KBM-7 (cell line): ENCODE measurements at places on chromosomes 7 and 10.

DNA sequence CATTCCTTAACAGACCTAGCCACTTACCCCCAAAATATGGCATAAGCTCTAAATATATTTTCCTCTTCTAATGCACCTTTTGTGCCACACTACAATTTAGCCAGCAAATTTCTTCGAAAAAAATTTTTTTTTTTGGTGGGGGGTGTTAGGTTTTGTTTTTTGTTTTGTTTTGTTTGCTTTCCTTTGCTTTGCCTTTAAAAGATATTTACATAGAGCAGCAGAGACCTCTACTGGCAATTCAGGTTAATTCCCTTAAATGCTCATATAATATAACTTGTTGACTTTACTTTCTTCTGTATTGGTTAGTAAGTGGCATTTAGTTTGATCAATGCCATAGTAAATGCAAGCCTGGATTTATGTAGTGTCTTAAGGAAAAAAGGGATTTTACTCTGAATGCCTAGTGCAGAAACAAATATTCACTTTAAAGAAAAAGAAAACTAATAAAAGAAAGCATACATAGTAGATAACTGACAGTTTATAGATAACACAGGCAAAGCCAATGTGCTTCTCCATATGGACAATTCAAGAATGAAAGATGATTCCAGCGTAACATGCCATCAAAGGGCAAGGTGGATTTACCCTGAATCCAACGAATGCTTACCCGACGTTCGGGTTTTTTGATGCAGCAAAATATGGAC is 1250.6 kb downstream of the GATA3 start:
- peak; percentile 38 for DNase-seq

- DNase-seq, result no peak
Measured at GRCh38 chr10:58480321-58480720, 32.4 kb upstream of the BICC1 start.

- DNase-seq, result no peak
Measured at GRCh38 chr7:11957956-11958355, 126.0 kb upstream of the THSD7A start.

GRCh38 chr10:5983774-5984173 is 6.4 kb upstream of the IL15RA start:
- DNase-seq, result no peak

- DNase-seq, result no peak
Measured at GRCh38 chr10:89502549-89502948, 32.8 kb downstream of the SLC16A12 start.

- DNase-seq, result no peak
Measured at GRCh38 chr10:94496010-94496409, 49.6 kb upstream of the HELLS start.

DNA sequence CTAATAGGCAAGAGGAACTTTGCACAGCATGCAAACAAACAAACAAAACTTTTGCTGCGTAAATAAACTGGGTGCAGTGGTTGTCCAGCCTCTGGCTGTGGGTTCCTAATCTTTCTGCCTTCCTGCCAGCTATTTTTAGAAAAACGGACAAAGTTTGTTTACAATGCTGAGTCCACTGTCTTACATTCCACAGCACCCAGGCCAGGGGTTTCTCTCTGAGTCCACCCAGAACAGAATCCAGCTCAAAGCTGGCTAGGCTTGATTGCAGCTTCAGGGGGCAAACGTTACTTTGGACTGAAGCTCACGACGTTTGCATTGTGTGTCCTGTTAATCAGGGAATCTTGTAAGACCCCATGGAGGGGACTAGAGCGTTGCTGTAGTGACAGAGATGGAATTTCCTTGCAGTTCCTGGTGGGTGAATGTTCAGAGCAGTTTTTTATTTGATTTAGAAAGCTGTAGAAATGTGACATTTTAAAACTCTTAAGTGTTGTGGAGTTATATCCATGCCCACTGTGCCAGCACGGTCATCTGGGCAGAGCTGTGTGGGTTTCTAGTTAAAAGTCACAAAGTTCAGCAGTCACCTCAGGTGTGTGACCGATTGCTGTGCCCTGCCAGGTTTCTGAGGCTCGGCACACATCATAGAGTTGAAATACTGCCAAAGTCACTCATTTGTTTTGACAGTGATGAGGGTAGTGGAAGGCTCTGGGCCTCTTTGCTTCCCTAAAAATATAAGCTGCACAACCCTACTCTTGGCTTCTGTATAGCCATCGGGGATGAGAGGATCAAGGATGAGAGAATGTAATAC is 247.0 kb downstream of the STK31 start:
- DNase-seq, result no peak

- no peak for DNase-seq
Measured at GRCh38 chr10:69663369-69663947, 33.4 kb downstream of the FAM241B start.

GRCh38 chr10:69222157-69223027 is 2.3 kb downstream of the HKDC1 start:
- peak; percentile 79 for DNase-seq
